ENCODE measurements at places on chromosomes 7 and 10. TPM values are rescaled to one million over a fixed set of nuclear protein-coding genes. Genes with fewer than 3 reads are reported as not detected.

PTCD1 gene
- 4.8 TPM for total RNA-seq

A1CF gene
- not detected for total RNA-seq

DNAJB12 gene
- total RNA-seq: 24.7 TPM

STN1 gene
- total RNA-seq: 27.0 TPM

ASB10 gene
- not detected for total RNA-seq

Data from dermis lymphatic vessel endothelial cell (primary cell).